ENCODE measurements at places on chromosomes 3 and 15.

DNA sequence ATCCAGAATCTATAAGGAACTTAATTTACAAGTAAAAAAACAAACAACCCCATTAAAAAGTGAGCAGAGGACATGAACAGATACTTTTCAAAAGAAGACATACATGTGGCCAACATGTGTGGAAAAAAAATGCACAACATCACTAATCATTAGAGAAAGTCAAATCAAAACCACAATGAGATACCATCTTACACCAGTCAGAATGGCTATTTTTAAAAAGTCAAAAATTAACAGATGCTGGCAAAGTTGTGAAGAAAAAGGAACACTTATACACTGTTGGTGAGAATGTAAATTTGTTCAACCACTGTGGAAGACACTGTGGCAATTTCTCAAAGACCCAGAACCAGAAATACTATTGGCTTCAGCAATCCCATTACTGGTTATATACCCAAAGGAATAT is 830.0 kb upstream of the ALCAM start:
- DNase-seq, result no peak

DNA sequence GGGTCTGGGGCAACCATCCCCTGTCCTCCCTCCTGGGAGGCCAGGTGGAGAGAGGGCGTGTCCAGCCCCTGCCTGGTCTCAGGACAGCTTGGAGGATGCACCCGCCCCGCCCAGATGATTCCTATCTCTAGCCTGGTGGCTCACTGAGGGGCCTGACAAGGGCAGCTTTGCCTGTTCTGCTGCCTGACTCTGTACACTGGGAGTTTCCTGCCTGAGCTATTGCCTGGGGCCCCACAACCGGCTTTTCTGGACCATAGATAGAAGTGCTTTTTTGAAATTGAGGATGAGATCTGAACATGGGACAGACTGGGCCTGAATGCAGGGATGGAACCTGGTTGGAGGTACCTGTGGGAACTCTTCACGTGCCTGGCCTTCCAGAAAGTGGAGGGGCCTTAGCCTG is 751 bp upstream of the PLA2G4E start:
- no peak for DNase-seq

- no peak for DNase-seq
Observed at GRCh38 chr15:63573533-63573932, 23.7 kb upstream of the FBXL22 start.

- no peak for DNase-seq
Observed at GRCh38 chr3:89964347-89964746, 856.9 kb downstream of the EPHA3 start.

DNA sequence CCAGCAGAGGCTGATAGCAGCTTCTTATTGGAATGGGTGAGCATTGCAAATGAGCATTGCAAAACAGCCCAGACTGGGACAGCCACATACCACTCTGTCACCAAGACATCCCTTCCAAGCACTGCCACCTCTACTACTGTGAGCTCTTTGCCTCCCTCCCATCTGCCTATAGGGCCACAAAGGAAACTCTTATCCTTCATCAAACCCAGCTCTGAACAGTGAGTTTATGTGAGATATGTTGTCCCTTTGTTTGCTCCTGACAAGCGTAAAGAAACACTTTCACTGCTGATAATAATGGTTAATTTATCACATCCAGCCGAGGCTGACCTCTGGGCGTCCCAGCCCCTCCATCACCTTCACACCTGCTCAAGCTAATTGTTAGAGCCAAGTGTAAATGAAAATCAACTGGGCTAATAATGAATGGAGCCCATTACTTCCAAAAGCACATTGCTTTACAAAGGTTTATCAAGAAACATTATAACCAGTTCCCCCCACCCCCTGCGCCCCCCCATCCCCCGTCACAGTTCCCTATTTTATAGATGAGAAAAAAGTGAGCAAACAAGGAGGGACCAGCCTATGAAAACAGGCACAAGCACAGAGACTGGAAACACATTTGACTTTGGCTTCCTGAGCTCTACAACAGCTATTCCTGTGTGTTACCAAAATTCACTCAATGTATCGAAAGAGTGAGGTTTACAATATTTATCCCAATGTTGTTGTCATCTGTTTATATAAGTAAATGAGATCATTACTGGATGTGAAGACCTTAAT is 146.3 kb downstream of the ANXA2 start:
- DNase-seq, result no peak

DNA sequence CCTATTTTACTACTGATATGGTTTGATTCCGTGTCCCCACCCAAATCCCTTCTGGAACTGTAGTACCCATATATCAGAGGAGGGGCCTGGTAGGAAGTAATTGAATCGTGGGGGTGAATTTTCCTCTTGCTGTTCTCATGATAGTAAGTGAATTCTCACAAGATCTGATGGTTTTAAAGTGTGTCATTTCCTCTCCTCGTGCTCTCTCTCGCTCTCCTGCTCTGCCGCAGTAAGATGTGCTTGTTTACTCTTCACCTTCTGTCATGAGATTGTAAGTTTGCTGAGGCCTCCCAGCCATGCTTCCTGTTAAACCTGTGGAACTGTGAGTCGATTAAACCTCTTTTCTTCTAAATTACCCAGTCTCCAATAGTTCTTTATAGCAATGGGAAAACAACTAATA is 81.2 kb upstream of the ZBTB20 start:
- DNase-seq, result no peak

GRCh38 chr15:59917504-59918157 is 86.5 kb upstream of the FOXB1 start:
- peak; percentile 41 for DNase-seq

DNA sequence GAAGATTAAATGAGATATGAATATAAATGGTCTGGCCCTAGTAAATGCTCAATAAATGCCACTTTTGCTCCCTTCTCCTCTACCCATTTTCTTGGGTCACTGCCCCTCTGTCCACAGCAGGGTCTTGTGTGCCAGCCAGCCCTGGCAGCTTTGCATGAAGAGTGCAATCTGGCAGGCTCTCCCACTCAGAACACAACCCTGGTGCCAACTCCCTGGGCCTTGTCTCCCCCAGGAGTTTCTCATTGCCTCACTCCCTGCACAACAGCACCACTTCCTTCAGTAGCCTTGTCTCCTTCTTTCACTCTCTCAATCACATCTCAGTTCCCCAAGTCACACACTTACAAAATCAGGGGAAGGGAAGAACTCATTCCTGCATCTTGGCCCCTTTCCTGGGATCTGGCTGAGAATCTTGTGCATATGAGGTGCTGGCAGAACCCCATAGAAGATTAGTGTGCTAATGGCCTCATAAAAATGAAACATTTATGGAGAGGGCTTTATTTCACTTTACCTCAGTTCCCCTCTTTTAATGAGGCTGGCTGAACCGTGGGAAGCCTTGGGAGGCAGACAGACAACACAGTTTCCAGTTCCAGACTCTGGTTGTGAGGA is 445.9 kb upstream of the PROK2 start:
- DNase-seq, result no peak

- no peak for DNase-seq
Observed at GRCh38 chr15:47439146-47440111, 277.9 kb upstream of the SEMA6D start.

DNA sequence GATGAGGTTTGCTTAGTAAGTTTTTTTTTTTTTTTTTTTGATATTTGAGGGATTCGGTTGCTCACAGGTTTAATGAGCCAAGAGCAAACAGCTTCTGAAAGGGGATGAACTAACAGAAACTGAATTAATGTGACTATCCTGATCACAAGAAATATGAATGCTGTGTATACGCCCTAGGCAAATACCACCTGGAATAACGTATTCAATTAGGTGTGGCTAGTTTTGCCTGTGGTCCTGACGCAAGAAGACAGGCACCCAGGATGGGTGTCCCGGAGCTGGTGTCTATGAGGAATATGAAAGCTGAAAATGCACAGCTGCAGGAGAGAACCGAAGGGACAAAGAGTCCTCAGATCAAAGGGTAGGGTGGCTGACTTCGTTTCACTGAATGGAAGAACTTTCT is 14.6 kb downstream of the LSG1 start:
- no peak for DNase-seq

DNA sequence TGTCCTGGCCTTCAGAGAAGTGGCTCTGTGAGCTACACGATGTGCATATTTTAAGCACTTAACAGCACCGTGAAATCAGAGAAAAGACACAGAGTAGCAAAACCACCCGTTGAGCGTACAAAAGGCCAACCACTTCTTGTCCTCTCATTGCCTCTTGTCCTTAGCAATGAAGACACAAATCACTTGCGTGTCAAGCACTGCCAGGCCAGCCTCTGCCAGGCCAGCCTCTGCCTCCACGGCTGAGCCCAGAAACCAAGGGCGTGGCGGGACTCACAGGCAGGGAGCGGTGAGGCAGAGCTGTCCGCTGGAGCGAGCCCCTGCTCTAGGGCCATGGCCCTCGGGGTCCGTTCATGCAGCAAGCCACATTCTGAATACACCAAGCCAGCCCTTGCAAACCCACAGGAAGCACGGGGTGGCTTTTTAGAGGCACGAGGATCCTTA is 4.0 kb downstream of the MUC4 start:
- DNase-seq, result no peak

DNA sequence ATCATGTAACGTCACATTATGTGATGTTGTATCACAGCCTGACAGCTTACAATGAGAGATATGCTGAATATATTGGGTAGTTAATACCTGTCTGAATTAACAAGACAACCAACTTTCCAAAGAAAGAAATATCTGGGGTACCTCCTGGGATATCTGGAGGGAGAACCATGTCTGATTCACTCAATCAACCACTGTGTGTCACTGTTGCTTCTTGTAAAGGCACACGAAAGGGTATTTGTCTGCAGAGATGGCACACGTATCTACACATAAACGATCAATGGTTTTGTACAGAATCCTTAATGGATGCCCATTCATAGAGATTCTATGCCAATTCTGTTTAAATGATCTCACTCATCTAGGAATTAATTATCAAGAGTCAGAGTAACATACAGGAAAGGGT is 252.1 kb upstream of the TMCO5A start:
- DNase-seq, result no peak

GRCh38 chr3:54900838-54901591 is 26.8 kb downstream of the LRTM1 start:
- DNase-seq, result no peak

- no peak for DNase-seq
Observed at GRCh38 chr3:21170964-21171363, 580.0 kb downstream of the ZNF385D start.

GRCh38 chr15:77430213-77430612 is 9.5 kb downstream of the HMG20A start:
- no peak for DNase-seq

DNA sequence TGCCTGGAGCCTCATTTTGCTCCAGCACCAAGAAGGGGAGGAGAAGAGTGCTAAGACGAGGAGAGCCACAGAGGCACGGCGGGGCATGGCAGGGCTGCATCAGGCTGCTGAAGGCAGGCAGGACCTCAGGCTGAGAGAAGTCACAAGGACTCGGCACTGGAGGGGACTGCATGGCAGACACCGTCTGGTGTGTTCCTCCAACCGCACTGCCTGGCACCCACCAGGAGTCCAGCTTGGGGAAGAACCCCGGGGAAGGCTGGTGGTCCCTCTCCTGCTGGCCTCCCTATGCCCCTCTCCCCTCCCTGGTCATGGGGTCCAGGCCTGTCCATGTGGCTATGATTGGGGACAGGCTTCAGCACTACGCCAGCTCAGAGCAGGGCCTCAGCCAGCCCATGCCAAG is 153.2 kb upstream of the MEF2A start:
- DNase-seq, result no peak

DNA sequence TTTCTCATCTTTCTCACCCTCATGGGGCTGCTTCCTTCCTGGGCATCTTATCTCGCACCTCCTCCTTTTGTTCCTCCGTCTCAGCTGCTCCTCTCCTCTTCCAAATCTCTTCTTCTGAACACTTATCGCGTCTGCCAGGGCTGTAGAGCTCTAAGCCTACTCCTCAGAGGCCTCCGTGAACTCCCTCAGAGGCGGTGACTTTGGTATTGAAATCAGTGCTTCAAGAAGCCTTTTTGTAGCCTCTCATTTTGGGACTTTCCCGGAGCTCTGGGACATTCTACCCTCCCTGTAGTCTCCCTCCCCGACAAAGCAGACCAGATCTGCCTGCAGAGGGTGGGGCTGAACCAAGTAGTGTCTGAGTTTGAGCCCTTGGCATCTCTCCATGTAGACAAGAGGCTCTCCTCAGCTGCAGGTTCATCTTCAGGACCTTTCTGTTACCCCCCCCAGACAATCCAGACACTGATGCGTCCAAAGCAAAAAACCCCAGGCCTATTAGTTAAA is 17.5 kb upstream of the CPNE9 start:
- DNase-seq, result no peak

GRCh38 chr3:63818282-63819150 is 583 bp upstream of the C3orf49 start:
- DNase-seq, result peak; percentile 36

DNA sequence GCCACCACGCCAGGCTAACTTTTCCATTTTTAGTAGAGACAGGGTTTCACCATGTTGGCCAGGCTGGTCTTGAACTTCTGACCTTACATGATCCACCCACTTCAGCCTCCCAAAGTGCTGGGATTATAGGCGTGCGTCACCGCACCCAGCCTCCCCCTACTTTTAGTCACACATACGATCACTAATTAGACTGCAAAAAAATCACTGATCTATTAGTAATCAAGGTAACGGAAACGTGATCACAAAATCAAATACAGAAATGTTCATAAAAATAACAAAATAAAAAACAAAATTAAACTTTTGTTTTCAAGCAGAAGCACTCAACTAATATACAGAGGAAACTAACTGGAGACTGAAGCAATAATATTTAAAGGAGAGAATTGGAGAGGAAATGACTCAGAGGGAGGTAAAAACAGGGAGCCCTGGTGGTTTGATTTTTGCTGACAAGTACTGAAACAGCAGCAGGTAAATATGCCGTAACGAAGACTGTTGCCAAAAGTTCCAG is 4.6 kb downstream of the WDR53 start:
- DNase-seq, result no peak

DNA sequence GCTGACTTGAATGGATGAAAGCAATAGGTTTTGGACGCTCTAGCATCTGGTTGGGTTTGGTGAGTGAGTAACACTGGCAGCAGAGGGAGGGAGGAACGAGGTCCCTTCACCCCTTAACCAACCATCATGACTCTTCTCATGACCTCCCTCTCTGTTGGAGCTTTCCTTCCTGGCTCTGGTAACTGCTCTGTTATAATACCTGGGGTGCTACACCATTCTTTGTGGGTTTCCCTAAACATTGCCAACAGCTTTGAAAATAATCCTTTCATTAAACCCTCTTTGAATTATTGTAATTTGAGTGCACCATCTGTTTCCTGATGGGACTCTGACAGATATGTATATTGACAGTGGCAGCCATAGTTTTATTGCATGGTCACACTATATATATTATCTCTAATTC is 146.2 kb upstream of the PTPRG start:
- no peak for DNase-seq

DNA sequence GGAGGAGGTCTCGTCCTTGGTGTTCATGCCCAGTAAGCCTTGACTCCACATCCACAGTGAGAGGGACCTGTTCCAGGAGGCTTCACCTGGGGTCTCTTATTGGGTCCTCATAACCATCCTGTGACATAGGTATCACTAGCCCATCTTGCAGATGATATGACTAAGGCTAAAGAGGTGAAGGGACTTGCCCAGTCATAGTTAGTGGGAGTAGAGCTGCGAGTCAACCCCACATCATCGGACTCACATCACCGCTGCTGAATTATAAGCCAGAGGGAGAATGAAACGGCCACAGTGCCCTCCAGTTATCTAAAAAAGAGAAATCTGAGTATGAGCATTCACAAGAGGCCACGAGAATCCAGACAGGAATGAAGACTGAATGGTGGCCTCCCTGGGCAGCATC is 66.0 kb downstream of the MESD start:
- no peak for DNase-seq

- no peak for DNase-seq
Observed at GRCh38 chr3:160725338-160725737, 30.7 kb upstream of the PPM1L start.

- peak; percentile 1 for DNase-seq
Observed at GRCh38 chr3:150925751-150926201, 20.5 kb upstream of the MINDY4B start.
